Neural crest cell (in vitro differentiated cells): ENCODE measurements at places on chromosomes 2 and 18. TPM values are rescaled to one million over a fixed set of nuclear protein-coding genes. Genes with fewer than 3 reads are reported as not detected.

C2orf66 gene
- total RNA-seq, result 0.23 TPM in 1 of 2 replicates, not detected in the other

PLEK gene
- not detected in 2 replicates for total RNA-seq

GRCh38 chr2:40746191-40746590, 294.3 kb upstream of the SLC8A1 start:
- DNase-seq, result no peak

SRD5A2 gene
- total RNA-seq, result not detected in 2 replicates

NFATC1 gene
- total RNA-seq, result 2.2 and 2.4 TPM in 2 replicates

CAPN10 gene
- 57.7 and 62.7 TPM in 2 replicates for total RNA-seq

SGPP2 gene
- total RNA-seq, result not detected in 2 replicates

- DNase-seq, result no peak
These were observed 8.5 kb upstream of the LYPD1 start for GRCh38 chr2:132678483-132678882.

GRCh38 chr2:227627769-227628168, 10.5 kb downstream of the SCYGR4 start:
- no peak for DNase-seq

DNAH6 gene
- 2.3 and 2.8 TPM in 2 replicates for total RNA-seq

- DNase-seq, result no peak
These were observed 35.5 kb downstream of the SCN2A start for GRCh38 chr2:165274698-165275097.
